ENCODE measurements at places on chromosomes 7 and 10.

DNA sequence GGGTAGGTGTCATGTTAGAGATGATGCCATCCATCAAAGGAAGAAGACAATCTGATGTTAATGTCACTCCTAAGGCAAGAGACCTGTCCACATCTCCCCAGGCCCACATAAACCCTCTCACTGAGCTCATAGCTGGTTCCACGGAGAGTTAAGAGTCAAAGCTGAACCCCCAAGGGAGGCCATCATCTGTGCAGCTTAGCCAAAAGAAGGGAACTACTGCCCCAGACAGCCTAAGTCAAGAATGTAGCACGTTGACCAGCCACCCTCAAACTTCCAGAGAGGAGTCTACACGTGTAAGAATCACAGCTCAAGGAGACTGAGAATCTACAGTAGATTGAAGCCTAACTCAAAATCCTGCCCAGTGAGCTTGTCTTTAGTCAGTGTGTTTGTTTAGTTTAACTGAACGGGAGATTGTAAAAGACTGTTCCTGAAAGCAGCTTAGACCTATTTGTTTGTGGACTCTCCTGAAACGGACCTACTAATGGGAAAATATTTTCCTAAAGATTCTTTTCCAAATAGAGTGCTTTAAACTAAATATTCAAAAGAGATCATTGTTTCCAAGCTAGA, 192.7 kb upstream of the NFE2L3 start:
- DNase-seq, result no peak

GRCh38 chr7:116706668-116707126, 34.7 kb downstream of the MET start:
- no peak for DNase-seq

- DNase-seq, result no peak
Observed at GRCh38 chr10:25036381-25036780, 20.0 kb downstream of the THNSL1 start.

DNA sequence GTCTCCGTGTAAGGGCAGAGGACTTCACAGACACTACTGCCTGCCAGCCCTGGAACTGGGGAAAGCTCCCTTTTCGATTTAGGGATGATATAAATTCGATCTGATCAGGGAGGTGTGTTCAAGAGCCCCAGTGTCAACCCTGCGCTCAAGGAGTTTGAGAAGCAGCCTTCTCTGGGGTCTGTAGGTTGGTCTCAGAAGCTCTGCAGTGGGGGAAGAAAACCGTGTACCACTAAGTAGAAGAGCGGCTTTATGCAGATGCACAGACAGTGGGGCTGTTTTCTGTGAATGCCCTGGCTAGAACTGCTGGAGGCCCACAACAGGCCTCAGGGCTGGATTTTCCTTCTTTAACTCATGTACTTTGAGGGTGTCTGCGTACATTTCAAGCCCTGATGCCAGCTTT, 6.3 kb upstream of the TBX20 start:
- DNase-seq, result no peak

DNA sequence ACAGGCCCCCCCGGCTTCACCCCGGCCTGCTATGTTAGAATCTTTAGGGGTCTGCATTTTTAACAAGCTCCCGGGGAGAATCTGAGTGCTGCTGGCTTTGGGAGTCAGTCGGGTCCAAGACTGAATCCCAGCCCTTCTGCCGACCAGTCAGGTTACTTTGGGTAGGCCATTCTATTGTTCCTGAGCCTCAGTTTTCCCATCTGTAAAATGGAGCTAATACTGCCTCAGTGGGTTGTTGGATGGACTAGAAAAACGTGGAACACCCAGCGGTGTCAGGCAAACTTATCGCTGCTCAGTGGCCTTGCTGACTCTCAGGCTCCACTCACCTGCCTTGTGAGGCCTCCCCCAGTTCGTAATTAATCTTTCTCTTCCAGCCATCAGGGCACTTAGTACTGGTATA, 11.7 kb downstream of the TBATA start:
- no peak for DNase-seq

DNA sequence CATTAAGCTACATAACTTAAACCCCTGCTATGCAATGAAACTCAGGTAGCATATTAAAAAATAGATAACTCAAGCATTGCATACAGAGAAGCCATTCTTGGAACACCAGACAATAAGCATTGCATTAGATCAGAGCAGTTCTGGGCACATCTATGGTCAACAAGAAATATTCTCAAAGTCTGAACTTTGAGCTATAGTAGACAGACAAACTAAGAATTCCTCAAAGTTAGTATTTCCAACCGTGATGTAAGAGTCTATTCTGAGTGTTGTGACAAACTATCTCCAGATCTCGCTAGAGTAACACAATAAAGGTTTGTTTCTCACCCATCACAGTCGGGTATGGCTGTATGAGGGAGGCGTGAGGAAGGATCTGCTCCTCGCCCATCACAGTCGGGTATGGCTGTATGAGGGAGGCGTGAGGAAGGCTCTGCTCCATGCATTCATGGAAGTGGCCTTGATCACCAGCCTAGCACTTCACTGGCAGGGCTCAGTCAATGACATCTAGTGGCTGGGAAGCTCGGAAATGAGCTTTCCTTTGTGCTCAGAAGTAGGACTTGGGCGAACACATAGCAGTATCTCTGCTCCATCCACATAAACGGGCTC, 61.6 kb upstream of the ANKRD1 start:
- no peak for DNase-seq

DNA sequence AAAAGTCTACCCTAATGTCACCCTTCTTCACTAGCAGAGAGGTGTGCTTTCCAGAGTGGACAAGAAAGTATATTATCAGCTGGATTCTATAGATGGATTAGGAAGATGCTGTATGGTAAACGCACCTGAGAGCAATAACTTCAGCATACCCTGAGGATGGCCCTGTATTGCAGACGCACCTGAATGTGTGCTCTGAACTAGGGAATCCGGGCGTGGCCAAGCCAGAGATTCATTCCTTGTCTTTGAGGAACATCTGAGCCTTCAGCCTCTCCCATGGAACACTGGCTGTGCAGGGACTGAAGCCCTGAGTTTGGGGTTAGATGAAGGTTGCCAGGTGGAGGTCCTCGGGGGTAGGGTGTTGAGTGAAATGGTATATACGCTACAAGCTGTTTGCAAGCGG, 66.2 kb upstream of the NFE2L3 start:
- no peak for DNase-seq

- no peak for DNase-seq
Observed at GRCh38 chr10:59060852-59061251, 115.6 kb upstream of the PHYHIPL start.

Data from suprapubic skin (tissue), 4 donors.